Osteoblast (primary cell): ENCODE measurements at places on chromosomes 11 and 22. TPM values are rescaled to one million over a fixed set of nuclear protein-coding genes. Genes with fewer than 3 reads are reported as not detected.

OTOG gene
- not detected in 2 replicates for total RNA-seq

NOX4 gene
- total RNA-seq: 1.8 TPM in 2 replicates

- peak; percentile 99 for DNase-seq
- peaks cover 44% of the 10 kb centered on the region for H3K4me1 ChIP-seq
- H3K27ac ChIP-seq: peak within 1 kb of the TSS; percentile 100
- H3K27me3 ChIP-seq: no peaks in the 10 kb centered on the region
These were observed at the start of gene POLDIP3 for GRCh38 chr22:42614312-42615091. Gene POLDIP3 (minus strand): TSS chr22:42614883. CDS start chr22:42614857, 26 bp downstream.

GRCh38 chr11:14914536-14914935 lies 22.5 kb upstream of the CYP2R1 start:
- H3K27me3 ChIP-seq: peaks cover 2% of the 10 kb centered on the region
- no peaks in the 10 kb centered on the region for H3K4me1 ChIP-seq
- no peak overlapping the region for H3K27ac ChIP-seq
- no peak for DNase-seq
- no peak overlapping the region for H3K4me3 ChIP-seq

PAX6 gene
- total RNA-seq: under 0.01 and 0.36 TPM in 2 replicates

P2RY2 gene
- 0.36 and 0.59 TPM in 2 replicates for total RNA-seq

- no peak overlapping the region for H3K27ac ChIP-seq
- no peak overlapping the region for H3K4me3 ChIP-seq
- no peaks in the 10 kb centered on the region for H3K36me3 ChIP-seq
- no peak for DNase-seq
These were observed 401.3 kb upstream of the FAT3 start for GRCh38 chr11:91823252-91823830.

SHANK3 gene
- total RNA-seq: 0.36 and 0.59 TPM in 2 replicates

- H3K4me1 ChIP-seq: no peaks in the 10 kb centered on the region
- no peak for DNase-seq
- H3K27ac ChIP-seq: no peak overlapping the region
- H3K4me3 ChIP-seq: no peak overlapping the region
- peaks cover 5% of the 10 kb centered on the region for H3K27me3 ChIP-seq
- no peaks in the 10 kb centered on the region for H3K36me3 ChIP-seq
These were observed 643 bp downstream of the CEND1 start for GRCh38 chr11:788953-789940.

C1QTNF4 gene
- 0.36 TPM in 1 of 2 replicates, not detected in the other for total RNA-seq

DNA sequence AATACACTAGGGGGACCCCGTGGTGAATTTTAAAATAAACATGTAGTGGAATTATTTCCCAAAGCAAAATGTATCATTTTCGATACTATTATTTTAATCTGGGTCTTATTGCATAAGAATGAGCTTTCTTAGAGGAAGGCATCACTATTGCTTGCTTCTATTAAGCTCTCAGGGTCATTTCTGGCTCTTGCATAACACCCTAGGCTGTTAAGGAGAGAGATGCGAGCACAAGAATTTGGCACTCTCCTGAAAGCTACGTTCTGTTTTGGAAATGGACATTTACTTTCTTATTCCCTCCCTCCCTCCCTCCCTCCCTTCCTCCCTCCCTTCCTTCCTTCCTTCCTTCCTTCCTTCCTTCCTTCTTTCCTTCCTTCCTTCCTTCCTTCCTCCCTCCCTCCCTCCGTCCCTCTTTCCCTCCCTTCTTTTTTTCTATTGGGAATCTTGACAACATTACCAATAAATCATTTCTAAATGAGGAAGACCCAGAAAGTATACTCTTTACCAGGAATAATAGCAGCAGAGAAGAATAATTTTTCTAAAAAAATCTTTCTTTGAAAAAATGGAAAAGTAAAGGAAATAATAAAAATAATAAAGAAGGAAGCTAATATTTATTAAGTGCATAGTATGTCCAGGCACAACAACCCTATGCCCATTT lies 83.6 kb upstream of the BDNF start:
- no peaks in the 10 kb centered on the region for H3K36me3 ChIP-seq
- no peak for DNase-seq
- peaks cover 17% of the 10 kb centered on the region for H3K27me3 ChIP-seq

GRCh38 chr11:12694183-12694531 lies 19.9 kb downstream of the TEAD1 start:
- peak overlapping the region; percentile 98 for H3K27ac ChIP-seq
- peaks cover 64% of the 10 kb centered on the region for H3K4me1 ChIP-seq
- H3K36me3 ChIP-seq: no peaks in the 10 kb centered on the region
- no peaks in the 10 kb centered on the region for H3K27me3 ChIP-seq
- no peak for DNase-seq

RIC3 gene
- total RNA-seq: not detected in 2 replicates

DNA sequence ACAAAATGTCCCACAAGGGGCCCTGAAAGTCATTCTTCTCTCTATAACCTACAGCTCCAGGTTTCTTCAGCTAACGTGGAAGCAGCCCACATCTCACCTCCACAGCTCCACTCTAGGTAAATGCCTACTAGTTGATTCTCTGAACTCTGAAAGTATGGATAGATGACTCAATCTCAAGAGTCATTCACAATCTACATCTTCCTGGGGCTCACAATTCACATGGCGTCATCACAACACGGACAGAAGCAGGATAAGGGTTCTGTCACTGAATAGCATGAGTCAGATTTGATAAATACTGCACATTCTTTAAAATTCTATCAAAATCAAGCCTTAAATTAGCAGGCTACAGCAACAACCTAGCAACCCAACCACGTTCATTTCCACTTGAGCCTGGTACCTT lies 96.3 kb downstream of the PLEKHA7 start:
- H3K27ac ChIP-seq: no peak overlapping the region
- H3K4me3 ChIP-seq: no peak overlapping the region

A4GALT gene
- total RNA-seq: 19.9 and 24.2 TPM in 2 replicates

GRCh38 chr11:76790251-76790650 lies 7.1 kb downstream of the TSKU start:
- H3K4me1 ChIP-seq: peaks cover 38% of the 10 kb centered on the region
- no peak overlapping the region for H3K27ac ChIP-seq
- no peak overlapping the region for H3K4me3 ChIP-seq
- no peak for DNase-seq
- H3K36me3 ChIP-seq: peaks cover under 1% of the 10 kb centered on the region
- no peaks in the 10 kb centered on the region for H3K27me3 ChIP-seq

DNA sequence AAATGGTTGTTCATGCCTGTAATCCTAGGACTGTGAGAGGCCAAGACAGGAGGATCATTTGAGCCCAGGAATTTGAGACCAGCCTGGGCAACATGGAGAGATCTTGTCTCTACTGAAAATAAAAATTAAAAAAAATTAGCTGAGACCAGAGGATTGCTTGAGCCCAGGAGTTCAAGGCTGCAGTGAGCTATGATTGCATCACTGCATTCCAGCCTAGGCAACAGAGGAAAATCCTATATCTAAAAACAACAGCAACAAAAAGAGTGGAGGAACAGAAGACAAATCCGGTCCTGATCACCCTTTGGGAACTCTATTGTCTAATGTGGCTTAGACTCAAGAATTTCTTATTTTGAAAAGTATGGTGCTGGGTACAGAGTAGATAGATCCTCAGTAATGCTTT lies 17.3 kb downstream of the BARX2 start:
- H3K36me3 ChIP-seq: no peaks in the 10 kb centered on the region
- H3K27ac ChIP-seq: no peak overlapping the region
- H3K27me3 ChIP-seq: peaks cover 4% of the 10 kb centered on the region
- no peaks in the 10 kb centered on the region for H3K4me1 ChIP-seq
- no peak overlapping the region for H3K4me3 ChIP-seq

SMTN gene
- 30.6 and 31.5 TPM in 2 replicates for total RNA-seq

- H3K27me3 ChIP-seq: peaks cover 10% of the 10 kb centered on the region
- no peak overlapping the region for H3K27ac ChIP-seq
- no peaks in the 10 kb centered on the region for H3K36me3 ChIP-seq
- H3K4me3 ChIP-seq: no peak overlapping the region
These were observed 158.2 kb downstream of the TRIM29 start for GRCh38 chr11:119979701-119980100.
